ENCODE measurements at places on chromosomes 5 and 9. TPM values are rescaled to one million over a fixed set of nuclear protein-coding genes. Genes with fewer than 3 reads are reported as not detected.

DNA sequence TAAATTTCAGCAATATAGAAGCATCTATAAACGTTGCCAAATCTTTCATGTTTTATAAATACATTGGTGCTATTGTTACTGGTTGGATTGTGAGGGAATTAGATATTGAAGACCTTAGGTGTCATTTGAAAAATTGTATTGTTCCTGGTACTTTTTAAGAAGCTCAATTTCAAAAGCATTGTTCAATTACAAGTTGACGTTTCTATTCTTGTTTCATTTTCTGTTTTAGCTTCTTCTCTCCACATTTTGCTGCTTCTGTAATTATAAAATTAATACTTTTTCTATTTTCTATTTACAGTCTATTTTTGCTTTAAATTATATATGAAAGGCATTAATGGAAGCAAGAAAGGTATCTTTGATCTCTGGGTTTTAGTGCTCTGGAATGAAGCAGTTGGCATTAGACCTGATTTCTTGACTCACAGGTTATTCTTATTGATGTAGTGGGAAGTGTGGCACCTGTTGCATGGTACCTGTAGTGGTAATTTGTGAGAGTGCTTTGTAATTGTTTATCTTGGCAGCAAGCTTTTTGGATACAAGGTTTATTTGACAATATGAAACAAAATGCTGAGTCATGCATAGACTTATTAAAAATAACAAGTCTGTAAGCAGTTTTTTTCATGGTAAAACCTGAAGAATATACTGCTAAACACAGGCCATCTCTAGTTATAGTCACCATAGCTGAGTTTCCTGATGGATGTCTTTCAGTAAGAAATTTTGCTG is 13.2 kb downstream of the MACIR start:
- no peak for DNase-seq
- peak overlapping the region; percentile 10 for H3K27ac ChIP-seq
- no peaks in the 10 kb centered on the region for H3K4me1 ChIP-seq

GRCh38 chr5:178525906-178526732 is 64.1 kb downstream of the COL23A1 start:
- no peaks in the 10 kb centered on the region for H3K4me1 ChIP-seq
- H3K27ac ChIP-seq = no peak overlapping the region
- DNase-seq = no peak
- H3K4me3 ChIP-seq = no peak overlapping the region

DNA sequence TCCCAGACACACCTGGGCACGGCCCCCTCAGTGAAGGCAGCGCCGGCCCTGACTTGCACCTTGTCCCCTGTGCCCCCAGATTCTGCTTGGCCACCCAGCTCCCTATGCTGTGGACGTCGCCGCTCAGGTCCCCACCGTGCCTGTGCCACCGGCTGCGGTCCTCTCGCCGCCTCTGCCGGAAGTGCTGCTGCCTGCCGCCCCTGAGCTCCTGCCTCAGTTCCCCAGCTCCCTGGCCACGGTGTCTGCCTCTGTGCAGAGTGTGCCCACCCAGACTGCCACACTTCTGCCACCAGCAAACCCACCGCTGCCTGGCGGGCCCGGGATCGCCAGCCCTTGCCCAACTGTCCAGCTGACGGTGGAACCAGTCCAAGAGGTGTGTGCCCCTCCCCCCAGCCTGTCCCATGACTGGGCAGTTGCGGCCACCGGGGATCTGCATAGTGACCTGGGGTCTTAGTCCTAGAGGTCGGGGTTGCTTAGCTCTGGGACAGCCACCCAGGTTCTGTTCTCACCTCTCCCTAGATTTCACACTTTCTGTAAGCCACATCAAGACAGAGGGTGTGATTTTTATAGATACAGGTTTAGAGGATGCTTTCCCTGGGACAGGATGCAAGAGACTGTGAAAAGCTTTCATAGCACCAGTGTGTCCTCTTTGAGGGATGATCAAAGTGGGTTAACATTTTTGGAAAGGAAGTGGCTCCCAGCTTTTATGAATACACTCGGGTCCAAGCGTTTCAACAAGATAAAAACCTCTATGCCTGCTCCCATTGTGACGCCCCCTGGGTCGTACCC is 78.0 kb downstream of the WNK2 start:
- no peaks in the 10 kb centered on the region for H3K27me3 ChIP-seq
- H3K4me1 ChIP-seq = no peaks in the 10 kb centered on the region
- peak; percentile 69 for DNase-seq

GRCh38 chr9:136312009-136312375 is 8.1 kb upstream of the CCDC187 start:
- no peaks in the 10 kb centered on the region for H3K36me3 ChIP-seq
- no peaks in the 10 kb centered on the region for H3K4me1 ChIP-seq
- H3K4me3 ChIP-seq = no peak overlapping the region
- no peaks in the 10 kb centered on the region for H3K27me3 ChIP-seq
- H3K27ac ChIP-seq = no peak overlapping the region
- DNase-seq = no peak

DNA sequence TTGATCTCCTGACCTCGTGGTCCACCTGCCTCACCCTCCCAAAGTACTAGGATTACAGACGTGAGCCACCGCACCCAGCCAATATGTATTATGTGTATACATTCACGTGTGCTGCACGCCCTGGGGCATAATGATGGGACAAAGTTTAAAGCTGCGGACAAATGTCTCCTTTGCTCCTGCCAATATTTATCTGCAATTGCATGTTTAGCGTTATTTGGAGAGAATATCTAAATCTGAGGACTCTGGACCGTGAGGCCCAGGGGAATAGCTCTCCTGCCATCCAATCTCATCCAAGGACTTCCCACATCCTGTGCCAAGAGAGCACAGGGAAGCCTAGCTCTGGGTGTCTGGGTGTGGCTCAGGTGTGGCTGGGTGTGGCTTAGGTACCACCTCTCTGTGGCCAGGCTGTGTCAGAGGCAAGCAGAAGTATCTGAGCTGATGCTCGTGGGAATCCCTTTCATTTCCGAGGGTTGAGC is 6.9 kb upstream of the BOD1 start:
- H3K36me3 ChIP-seq = no peaks in the 10 kb centered on the region
- H3K27ac ChIP-seq = no peak overlapping the region
- no peak overlapping the region for H3K4me3 ChIP-seq
- DNase-seq = no peak
- no peaks in the 10 kb centered on the region for H3K4me1 ChIP-seq

DNA sequence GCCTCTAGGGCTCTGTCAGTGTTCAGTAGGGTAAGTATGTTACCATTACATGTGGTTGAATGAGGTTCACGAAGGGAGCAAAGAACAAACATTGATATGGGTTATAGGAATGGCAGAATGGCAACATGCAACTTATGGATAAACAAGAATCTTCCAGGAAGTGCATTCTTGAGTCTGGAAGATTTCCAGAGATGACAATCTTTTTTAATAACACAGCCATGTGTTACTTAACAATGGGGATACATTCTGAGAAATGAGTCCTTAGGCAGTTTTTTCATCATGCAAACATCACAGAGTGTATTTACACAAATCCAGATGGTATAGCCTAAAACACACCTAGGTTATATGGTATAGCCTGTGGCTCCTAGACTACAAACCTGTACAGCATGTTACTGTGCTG is 9.1 kb upstream of the SLC28A3 start:
- no peak for DNase-seq
- no peak overlapping the region for H3K27ac ChIP-seq
- H3K36me3 ChIP-seq = no peaks in the 10 kb centered on the region
- H3K4me1 ChIP-seq = no peaks in the 10 kb centered on the region

- no peak overlapping the region for H3K4me3 ChIP-seq
- H3K27ac ChIP-seq = no peak overlapping the region
- DNase-seq = no peak
- H3K27me3 ChIP-seq = no peaks in the 10 kb centered on the region
These were observed 67.5 kb downstream of the NREP start for GRCh38 chr5:111689357-111689935.

The IFNK gene
- not detected for polyA plus RNA-seq

DNA sequence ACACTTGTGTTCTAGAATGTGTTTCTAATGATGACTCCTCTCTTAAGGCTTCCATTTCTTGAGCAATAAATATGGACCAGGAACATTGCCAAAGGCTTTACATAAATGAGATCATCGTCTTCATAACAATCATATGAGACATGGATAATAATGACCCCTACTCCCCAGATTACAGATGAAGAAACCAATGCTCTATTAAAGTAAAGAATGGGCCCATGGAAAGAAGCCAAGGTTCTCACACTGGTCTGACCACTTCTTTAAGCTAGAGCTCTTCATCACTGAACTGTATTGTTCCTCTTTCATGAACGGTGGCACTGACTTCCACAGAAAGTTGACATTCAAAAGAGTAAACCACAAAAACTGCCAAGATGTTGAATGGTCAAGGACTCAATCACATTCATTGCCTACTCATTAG is 65.3 kb downstream of the MARCHF3 start:
- H3K27me3 ChIP-seq = no peaks in the 10 kb centered on the region
- no peak overlapping the region for H3K4me3 ChIP-seq
- DNase-seq = no peak
- no peaks in the 10 kb centered on the region for H3K36me3 ChIP-seq
- H3K27ac ChIP-seq = no peak overlapping the region

DNA sequence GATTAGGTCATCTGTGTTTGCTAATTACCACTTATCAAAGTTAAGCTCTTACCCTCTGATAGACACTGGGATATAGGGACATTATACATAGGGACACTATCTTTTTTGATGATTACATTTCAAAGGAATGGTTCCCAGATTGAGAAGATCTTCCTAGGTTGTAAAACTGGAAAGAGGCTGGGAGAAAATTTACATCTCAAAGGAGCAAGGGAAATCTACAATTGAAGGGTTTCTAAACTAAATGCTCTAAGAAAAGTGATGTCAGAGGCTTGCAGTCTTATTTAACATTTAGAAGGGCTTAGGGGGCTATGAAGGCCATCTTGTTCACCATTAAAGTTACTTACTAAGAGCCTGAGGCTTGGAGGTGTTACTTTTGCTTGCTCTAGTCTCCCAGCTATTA is 242.8 kb downstream of the PRR16 start:
- H3K4me3 ChIP-seq = no peak overlapping the region
- H3K36me3 ChIP-seq = no peaks in the 10 kb centered on the region
- DNase-seq = no peak
- no peaks in the 10 kb centered on the region for H3K4me1 ChIP-seq
- H3K27ac ChIP-seq = no peak overlapping the region

- DNase-seq = peak; percentile 80
- peaks cover 41% of the 10 kb centered on the region for H3K4me1 ChIP-seq
- peaks cover 41% of the 10 kb centered on the region for H3K27me3 ChIP-seq
- H3K4me3 ChIP-seq = peak overlapping the region; percentile 51
These were observed 2.0 kb downstream of the SEMA6A start for GRCh38 chr5:116572350-116573278.

DNA sequence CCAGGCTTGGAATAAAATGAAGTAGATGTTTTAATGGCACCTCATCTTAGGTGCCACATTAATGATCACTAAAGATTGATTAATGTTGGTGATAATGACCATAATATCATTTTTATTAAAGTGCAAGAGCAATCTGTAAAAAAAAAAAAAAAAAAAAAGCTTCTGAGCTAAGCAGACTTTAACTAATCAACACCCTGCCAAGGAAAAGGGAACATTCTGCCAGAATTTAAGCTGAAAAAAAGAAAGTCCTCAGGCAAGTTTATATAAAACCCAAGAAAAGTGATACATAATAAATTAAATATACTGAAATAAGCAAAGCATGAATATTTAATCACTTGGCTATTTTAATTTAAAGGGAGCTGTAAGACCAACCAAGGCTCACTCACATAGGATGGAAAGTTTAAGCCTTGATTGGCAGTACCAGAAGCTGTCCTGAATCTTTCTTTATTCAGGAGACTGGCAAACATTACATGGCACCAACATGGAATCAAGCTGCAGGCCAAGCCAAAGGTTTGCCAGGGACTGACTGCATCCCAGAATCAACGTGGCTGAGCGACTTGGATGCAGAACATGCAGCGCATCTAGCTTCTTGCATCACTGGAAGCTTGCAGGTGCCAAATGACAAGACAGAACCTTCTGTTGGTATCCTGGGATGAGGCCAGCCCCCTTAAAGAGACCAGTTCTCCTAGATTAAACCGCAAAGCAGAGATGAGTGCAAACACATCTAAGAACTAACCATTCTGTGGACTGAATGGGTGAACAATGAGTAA is 413.6 kb downstream of the ENC1 start:
- H3K4me1 ChIP-seq = no peaks in the 10 kb centered on the region
- H3K36me3 ChIP-seq = no peaks in the 10 kb centered on the region
- no peak overlapping the region for H3K27ac ChIP-seq
- no peak for DNase-seq

DNA sequence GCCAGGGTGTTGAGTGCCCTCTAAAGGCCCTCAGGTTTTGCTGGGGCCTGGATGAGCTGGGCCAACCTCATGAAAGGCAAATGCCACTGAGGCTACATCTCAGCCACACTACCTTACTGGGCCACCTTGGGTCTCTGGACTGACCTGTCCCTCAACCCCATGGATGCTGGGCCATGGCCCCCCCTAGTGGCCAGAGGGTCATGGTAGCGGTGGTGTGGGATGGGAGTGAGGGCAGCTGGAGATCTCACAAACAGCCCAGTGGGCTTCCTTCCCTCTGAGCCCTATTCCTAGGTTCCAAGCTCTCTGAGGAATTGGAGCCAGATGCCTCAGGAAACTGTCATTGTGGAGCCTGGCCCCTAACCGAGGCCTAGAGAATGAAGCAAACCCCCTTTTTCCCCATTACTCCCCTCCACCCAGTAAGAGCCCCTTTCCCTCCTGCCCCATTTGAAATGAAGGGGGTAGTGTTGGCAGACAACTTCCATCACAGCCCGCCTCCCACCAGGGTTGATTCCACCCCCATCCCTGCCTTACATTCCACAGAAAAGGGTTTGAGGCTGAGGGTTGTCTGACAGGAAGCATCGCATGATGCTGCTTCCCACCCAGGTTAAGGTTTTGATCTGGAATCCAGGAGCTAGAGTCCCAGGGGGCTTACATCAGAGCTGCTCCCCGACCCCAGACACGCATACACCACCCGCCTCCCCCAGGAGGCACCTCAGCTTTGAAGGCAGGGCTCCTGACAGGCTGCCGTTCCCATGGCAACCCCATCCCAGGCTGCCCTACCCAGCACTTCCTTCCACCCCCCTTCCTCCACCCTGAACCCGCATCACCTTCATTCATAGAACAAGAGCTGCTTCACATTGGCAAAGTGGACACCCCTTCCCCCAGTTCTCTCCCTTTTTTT is 63.9 kb downstream of the PCDH1 start:
- H3K4me3 ChIP-seq = no peak overlapping the region
- H3K27me3 ChIP-seq = peaks cover 33% of the 10 kb centered on the region
- H3K27ac ChIP-seq = no peak overlapping the region
- H3K36me3 ChIP-seq = no peaks in the 10 kb centered on the region

The SPINK6 gene
- polyA plus RNA-seq = not detected

GRCh38 chr5:180603076-180603594 is 11.8 kb upstream of the SCGB3A1 start:
- DNase-seq = no peak
- H3K4me3 ChIP-seq = no peak overlapping the region
- H3K36me3 ChIP-seq = no peaks in the 10 kb centered on the region
- H3K4me1 ChIP-seq = no peaks in the 10 kb centered on the region
- no peaks in the 10 kb centered on the region for H3K27me3 ChIP-seq

GRCh38 chr9:9563817-9564216 is 1049.0 kb downstream of the PTPRD start:
- H3K36me3 ChIP-seq = no peaks in the 10 kb centered on the region
- no peaks in the 10 kb centered on the region for H3K27me3 ChIP-seq
- no peak overlapping the region for H3K27ac ChIP-seq
- H3K4me3 ChIP-seq = no peak overlapping the region
